ENCODE measurements at places on chromosomes 11 and 22. TPM values are rescaled to one million over a fixed set of nuclear protein-coding genes. Genes with fewer than 3 reads are reported as not detected.

The CCDC88B gene
- 7.5 TPM for total RNA-seq

The USH1C gene
- total RNA-seq = not detected

The TAGLN gene
- total RNA-seq = 113 TPM

The MMP10 gene
- not detected for total RNA-seq

The COMMD9 gene
- 58.0 TPM for total RNA-seq

The RFPL1 gene
- total RNA-seq = not detected

The METTL15 gene
- total RNA-seq = 10.5 TPM

The CLDN5 gene
- 19.5 TPM for total RNA-seq

The PHRF1 gene
- total RNA-seq = 17.7 TPM

The P4HA3 gene
- total RNA-seq = 0.16 TPM

The CWC15 gene
- total RNA-seq = 71.6 TPM

The MAP6 gene
- 5.7 TPM for total RNA-seq

The ABTB2 gene
- total RNA-seq = 24.7 TPM

The SCUBE2 gene
- 1.8 TPM for total RNA-seq

The FLRT1 gene
- total RNA-seq = 0.44 TPM

The TPBGL gene
- total RNA-seq = 0.16 TPM

The TOMM22 gene
- total RNA-seq = 66.6 TPM

The OR4D5 gene
- total RNA-seq = not detected

Measured in left ventricle myocardium inferior (tissue), 1 donor.